ENCODE measurements at places on chromosomes 3 and 15. TPM values are rescaled to one million over a fixed set of nuclear protein-coding genes. Genes with fewer than 3 reads are reported as not detected.

GRCh38 chr3:69842351-69842750 is 103.1 kb downstream of the MITF start:
- no peak for ATAC-seq

GRCh38 chr15:81091889-81092558 is 42.0 kb upstream of the CFAP161 start:
- no peak for ATAC-seq

DNA sequence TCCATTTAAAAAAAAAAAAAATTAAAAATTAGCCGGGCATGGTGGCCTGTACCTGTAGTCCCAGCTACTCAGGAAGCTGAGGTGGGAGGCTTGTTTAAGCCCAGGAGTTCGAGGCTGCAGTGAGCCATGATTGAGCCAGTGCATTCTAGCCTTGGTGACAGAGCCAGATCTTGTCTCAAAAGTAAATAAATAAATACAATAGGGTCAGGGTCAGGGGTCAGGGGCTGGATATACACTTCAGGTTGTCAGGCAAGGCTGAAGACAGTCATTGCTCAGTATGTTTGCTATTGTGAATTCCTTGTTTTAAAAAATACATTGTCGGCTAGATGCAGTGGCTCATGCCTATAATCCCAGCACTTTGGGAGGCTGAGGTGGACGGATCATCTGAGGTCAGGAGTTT is 8.1 kb upstream of the TKT start:
- no peak for ATAC-seq

GRCh38 chr3:195075941-195076875 is 194.8 kb downstream of the XXYLT1 start:
- ATAC-seq, result no peak

DNA sequence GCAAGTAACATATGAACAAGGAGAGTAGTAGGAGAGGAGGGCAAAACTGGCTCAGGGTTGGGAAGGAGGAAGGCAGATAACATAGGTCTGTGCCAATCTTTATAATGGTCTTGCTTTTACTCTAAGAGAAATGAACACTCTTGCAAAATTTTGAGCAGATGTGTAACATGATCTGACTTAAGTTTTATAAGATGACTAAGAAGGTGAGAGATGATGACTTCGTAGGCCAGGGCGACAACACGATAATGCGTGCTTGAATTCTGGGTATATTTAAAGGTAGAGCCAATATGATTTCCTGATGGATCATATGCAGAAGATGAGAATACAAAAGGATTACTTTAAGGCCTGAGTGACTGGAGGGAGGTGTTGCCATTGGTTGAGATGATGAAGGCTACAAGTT is 265.4 kb upstream of the KCNMB2 start:
- ATAC-seq, result no peak

- ATAC-seq, result no peak
Observed at GRCh38 chr3:38613426-38613825, 36.1 kb downstream of the SCN5A start.

DNA sequence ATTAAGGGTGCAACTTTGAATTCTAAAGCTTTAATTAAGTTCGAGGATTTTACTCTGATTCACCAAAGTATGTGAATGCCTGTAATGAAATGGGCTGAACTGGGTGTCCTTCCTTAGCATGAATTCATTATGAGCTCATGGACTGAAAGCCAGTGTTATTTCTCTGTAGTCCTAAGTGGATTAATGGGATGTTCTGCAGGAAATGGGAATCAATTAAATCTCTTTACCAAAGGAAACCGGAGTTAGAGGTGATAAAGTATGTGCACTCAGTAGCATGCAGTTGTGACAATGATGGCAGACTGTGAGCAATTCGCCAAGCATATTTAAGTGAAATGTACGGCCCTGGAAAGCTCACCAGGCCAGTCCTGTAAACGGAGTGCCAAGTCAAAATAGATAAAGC is 138.7 kb downstream of the CHL1 start:
- ATAC-seq, result no peak

DNA sequence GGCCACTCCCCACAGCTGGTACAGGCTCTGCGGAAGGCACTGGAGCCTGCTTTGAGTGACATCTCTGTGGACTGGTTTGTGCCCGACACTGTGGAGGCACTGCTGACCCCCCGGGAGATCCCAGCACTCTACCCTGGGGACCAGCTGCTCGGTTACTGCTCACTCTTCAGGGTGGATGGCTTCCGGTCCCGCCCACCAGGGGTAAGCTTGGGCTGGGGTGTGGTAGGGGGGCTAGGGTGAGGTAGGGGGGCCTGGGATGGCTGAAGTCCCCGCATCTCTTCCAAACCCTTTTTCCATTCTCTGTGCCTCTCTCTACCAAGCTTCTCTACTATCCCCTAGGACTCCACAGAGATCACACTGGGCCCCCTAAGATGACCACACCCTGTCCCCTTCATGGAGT is 7.8 kb downstream of the VWA5B2 start:
- ATAC-seq, result no peak

DNA sequence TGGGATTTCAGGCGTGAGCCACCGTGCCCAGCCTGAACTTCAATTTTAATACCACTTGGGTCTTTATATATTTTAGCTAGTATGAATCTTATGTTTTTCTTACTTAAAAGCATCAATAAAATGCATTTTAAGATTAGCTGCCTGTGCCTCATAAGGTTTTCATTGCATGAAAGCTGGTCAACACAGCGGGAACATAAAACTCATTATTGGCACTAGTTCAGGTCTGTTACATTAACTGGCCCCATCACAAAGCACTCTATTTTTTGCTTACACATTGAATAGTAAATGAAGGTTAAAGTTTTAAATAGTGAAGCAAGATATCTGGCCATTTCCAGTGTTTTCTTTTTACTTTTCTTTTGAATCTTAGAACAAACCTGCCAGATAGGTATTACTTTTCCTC is 145.6 kb upstream of the LYSMD4 start:
- ATAC-seq, result no peak

DNA sequence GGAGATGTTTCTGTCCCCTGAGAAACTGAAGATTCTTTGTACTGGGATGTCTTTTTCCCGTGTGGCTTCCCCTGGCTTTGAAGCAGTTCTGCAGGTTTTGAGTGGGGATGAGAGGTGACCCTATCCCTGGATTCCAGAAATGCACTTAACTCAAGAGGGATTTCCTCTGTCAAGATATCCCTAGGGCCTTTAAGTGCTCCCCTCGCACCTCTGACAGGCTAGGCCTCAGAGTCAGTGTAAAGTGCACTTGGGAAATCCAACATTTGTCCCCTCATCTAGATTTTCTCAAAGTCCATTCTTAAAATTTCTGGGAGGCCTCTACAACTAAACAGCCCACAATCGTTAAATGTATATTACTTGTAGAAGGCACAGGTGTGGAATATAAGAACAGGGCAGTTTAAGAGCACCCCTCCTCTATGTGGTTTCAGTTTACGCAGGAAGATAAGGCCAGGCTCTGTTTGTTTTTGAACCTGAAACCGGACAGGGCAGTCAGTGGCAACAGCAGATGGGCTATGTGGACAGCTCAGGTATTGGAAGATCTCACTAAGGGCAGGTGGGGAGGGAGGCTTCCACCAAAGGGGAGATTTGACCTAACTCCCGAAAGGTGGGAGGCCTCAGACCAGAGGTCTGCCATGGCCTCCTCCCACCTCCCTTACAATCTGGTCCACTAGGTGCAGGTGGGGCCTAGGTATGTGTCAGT is 4.8 kb downstream of the C3orf52 start:
- no peak for ATAC-seq

- no peak for ATAC-seq
Observed at GRCh38 chr3:27666708-27667107, 55.4 kb downstream of the EOMES start.

DNA sequence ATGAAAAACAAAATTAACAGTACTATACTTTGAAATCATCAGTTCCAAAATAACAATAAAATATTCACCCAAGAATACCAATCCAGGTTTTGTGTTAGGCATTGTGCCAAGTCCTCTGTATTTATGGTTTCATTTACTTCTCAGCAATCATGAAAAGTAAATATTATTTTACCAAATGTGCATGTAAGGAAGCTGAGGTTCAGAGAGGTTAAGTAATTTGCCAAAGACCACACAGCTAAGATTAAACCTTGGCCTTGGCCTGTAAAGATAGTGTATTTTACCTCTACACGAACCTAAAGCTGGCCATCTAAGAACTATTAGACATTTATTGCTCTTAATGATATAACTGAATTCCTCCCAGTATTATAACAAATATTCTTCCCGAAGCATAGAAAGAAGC is 124.4 kb upstream of the SLC2A2 start:
- ATAC-seq, result no peak

DNA sequence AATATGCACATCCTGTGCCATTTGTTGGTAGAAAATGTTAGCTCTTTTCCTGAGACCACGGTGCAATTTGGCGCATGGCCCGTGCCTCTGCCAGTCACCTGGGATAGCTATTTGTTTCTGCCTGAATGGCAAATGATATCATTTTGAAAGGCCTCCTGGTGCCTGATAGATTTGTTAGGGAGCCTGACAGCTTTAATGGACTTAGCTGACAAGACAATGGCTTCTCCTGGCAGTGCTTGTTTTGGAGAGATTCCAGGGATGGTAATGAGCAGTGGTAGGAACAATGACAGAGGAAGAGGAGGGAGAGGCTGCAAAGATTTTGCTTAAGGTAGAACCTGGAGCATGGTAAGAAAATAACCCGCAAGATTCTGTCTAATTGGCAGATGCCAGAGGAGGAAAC is 268.5 kb downstream of the CLSTN2 start:
- no peak for ATAC-seq

DNA sequence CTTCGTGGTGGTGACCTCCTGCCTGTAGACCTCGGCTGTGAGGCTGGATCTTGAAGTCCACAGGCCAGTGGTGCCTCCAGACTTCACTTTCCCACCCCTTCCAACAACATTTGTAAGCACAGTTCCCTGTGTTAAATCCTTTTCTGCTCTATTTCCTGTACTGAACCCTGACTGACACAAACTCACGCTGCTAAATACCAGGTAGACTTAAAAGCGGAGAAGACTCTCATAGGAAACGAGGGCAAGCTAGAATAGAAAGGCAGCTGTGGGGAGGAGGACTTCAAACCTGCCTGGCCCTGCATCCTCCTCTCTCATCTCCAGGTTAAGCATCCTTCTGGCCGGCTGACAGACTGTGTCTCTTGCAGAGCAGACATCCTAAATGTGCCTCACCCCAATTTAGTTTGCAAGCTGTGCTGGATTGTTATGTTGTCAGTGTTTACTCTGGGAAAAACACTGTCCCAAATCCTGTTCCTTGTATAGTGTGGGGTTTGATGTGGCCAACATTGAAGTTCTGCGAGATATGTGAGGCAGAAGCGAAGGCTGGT is 58.5 kb upstream of the LARS2 start:
- ATAC-seq, result no peak

GRCh38 chr15:101308604-101309435 is 13.8 kb upstream of the SNRPA1 start:
- no peak for ATAC-seq

- no peak for ATAC-seq
Observed at GRCh38 chr3:160935413-160936095, 169.6 kb downstream of the B3GALNT1 start.

DNA sequence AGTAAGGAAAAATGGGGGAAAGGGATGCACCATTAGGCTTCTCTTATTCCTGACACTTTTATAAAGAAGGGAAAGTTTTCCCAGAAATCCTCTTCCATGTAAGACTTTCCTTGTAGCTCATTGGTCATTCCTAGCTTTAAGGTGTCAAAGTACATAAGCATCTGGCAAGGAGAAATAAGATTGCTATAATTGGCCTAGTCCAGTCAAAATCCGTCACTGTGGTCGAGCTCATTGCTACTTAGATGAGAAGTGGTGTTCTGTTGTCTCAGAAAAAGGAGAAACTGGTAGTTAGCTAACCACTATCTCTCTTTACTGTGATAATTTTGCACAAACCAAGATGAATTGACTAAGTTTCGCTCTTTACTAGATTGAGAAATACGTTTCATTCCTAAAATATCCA is 370.1 kb downstream of the CNTN4 start:
- ATAC-seq, result no peak

DNA sequence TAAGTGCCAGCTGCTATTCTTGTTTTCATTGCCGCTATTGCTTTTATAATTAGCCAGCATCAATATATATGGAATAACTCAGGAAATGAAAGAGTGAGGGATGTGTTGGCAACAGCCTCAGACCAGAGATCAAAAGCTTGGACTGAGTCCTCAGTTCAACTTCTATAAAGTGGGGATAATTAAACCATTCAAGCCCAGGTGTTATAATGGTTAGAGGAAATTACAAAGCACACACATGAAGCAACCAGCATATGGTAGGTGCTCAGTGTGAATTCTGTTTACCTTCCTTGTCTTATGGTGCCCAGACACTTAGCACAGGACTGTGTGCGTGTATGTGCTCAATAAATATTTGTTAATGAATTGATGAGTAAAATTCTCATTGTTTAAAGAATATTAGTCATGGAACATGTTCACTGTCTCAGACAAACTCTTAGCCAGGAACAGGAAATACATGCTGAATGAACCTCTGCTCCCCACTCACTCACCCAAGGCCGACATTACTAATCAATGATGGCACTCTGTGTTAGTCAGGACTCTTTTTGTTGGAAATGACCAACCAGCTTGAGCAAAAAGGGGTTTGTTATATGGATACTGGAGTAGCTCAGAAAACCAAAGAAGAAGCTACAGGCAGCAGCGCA is 16.7 kb upstream of the CCDC174 start:
- no peak for ATAC-seq

DNA sequence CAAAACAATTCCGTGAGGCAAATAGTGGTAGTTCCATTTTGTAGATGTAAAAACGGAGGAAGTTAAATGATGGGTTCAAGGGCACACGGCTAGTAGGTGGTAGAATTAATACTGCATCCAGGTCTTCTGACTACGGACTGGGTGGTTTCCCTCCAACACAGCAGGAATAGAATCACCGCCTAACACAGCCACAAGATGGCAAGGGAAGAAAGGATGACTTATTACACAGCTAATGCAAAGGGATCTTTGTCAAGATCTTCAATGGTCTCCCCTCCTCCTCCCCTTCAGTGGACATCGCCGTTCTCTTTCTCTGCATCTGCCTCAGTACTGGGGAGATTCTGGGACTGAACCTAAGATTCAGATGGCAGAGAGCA is 524 bp upstream of the TOPBP1 start:
- peak; percentile 85 for ATAC-seq

DNA sequence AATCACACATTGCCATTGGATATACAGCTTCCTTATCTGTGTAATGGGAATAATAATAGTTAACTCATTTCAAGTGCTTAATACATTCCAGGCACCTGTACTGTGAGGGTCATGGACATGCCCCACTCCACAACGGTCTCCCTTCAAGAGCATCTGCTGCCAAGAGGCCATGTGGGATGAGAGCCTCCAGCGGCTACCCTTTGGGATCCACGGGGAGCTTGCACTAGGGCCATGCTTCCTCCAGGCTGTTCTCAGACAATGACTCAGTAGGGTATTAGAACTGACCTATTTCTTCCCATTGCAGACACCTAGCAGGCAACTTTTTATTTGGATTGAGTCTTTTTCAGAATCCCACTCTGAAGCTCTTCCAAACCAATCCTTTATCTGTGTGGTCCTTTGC is 1078.9 kb downstream of the TUSC7 start:
- no peak for ATAC-seq

Gene CLDN11
- not detected for total RNA-seq

Gene FILIP1L
- total RNA-seq, result 0.50 TPM

Gene SERPINI2
- total RNA-seq, result not detected

Gene CILP
- total RNA-seq, result 0.05 TPM

Gene NR1D2
- 10.6 TPM for total RNA-seq

Gene SH2D7
- total RNA-seq, result not detected

Gene PAK6
- total RNA-seq, result 0.42 TPM

Gene SLC2A2
- not detected for total RNA-seq

Gene RBMS3
- total RNA-seq, result 5.8 TPM

Gene VGLL3
- total RNA-seq, result not detected

Gene PLCL2
- 15.1 TPM for total RNA-seq

Gene MOBP
- total RNA-seq, result not detected

Gene CAV3
- not detected for total RNA-seq

Gene COL6A5
- not detected for total RNA-seq

Data from activated T-helper 17 cell treated with anti-CD3 and anti-CD28 coated beads, Interleukin-2, amount 50 U/mL, for 72 hours (primary cell).